ENCODE measurements at places on chromosomes 1 and 21.

GRCh38 chr1:116544588-116545358 lies 26.1 kb downstream of the CD58 start:
- no peak for DNase-seq

GRCh38 chr1:10195570-10195969 lies 14.8 kb upstream of the KIF1B start:
- DNase-seq = no peak

- no peak for DNase-seq
Measured at GRCh38 chr1:150748878-150749719, 16.5 kb downstream of the CTSS start.

DNA sequence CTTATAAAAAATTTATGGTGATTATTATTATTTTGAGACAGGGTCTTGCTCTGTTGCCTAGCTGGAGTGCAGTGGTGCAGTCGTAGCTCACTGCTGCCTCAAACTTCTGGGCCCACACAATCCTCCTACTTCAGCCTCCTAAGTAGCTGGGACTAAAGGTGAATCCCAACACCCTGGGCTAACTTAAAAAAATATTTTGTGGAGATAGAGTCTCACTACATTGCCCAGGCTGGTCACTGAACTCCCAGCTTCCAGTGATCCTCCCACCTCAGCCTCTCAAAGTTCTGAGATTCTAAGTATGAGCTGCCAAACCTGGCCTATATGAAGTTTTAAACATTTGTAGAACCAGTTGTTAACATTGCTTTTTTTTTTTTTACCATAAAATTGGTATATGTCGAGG lies 18.2 kb downstream of the NFIA start:
- DNase-seq = no peak

GRCh38 chr1:169044296-169044695 lies 62.2 kb upstream of the ATP1B1 start:
- no peak for DNase-seq

DNA sequence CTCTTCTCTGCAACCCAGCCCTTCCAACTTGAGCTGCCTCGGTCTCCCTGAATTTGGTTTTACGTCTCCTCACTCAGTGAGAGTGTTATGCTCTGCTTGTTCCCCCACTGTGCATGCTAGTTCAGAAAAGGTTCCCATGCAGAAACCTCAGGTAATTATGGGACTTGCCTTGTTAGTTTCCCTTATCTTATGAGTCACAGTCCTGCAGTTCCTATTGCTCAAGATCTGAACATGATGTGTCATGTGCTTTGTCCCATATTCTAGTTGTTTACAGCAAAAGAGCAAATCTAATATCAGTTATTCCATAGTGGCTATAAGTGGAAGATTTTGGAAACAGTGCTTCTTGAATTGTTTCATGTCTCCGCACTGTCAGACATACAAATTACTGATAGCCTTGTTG lies 74.4 kb downstream of the DUSP10 start:
- DNase-seq = no peak

DNA sequence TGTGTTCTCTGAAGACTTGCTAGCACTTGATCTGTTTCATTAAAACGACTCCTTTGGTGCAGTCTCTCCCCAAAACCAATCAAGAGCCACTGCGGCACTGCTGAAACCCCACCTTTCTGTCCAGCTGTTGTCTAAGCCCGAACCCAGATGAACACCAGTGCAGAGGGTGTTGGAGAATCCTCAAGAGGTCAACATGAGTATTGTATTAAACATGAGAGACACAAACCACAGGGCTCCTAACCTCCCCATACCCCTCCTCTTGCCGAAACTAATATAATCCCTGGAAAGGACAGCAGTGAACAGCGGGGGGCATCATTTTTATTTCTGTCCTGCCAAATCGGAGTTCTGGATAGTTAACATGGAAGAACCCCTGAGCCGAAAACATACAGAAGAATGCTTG lies 333.9 kb downstream of the CAMTA1 start:
- DNase-seq = no peak
